ENCODE measurements at places on chromosomes 7 and 10.
A peak's percentile ranks its signal among the peaks of the same experiment; 100 is the strongest.

- DNase-seq, result no peak
These were observed 19.2 kb upstream of the GPR146 start for GRCh38 chr7:1024876-1025742.

DNA sequence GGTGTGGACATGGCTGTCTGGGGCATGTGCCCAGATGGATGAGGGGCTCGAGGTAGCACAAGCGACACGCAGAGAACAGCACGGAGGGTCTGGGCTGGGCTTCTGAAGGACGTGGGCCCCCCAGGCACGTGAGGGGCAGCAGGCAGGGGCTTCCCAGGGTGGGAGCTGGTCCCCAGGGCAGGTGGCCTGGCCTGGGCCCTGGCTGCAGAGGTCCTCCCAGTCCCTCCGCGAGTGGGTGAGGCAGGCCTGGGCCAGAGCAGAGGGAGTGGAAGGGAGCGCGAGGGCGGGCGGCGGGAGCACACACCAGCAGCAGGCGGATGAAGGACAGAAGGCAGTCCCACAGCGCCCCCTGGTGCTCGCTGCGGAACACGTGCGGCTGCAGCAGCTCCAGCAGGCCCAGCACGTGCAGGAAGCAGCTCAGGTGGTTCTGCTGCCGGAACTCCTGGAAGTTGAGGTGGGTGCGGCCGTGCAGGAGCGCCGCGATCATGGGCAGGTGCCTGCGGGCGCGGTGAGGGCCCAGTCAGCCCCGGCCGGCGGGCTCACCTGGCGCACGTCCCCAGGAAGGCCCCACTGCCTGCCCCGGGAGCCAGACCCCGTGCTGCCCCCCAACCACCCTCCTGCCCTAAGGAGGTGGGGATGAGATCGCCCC lies 14.7 kb upstream of the MICALL2 start:
- peak; percentile 74 for DNase-seq

GRCh38 chr7:13702251-13702650 lies 287.2 kb downstream of the ETV1 start:
- peak; percentile 38 for DNase-seq

- peak; percentile 93 for DNase-seq
These were observed 34.2 kb downstream of the CYP17A1 start for GRCh38 chr10:102802920-102803534.

DNA sequence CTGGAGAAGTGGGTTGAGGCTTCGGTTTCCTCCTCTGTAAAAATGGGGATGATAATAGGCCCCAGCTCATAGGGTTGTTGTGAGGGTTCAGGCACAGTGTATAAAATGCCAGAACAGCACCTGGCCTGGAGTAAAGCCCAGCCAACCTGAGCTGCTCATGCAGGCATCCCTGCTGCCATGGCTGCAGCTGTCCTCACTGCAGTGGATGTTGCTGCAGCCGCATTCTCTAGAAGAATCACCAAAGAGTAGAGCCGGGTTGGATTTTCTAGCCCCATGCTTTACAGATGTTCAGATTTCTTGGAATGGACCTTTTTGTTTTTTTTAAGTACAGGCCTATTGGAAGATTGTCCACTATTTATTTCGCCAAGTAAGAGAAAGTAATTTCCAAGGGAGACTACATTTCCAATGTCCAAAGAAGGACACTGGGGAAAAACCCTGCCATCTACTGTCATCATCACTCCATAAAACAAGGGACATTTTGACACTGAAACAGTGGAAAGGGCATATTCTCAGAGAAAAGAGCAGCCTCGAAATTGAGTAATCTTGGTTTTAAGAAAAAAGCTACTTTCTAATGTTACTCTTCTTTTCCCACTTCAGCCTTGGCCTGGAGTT lies 147.5 kb upstream of the TCF7L2 start:
- no peak for DNase-seq

- DNase-seq, result no peak
These were observed 35.6 kb downstream of the POLL start for GRCh38 chr10:101552442-101552841.

DNA sequence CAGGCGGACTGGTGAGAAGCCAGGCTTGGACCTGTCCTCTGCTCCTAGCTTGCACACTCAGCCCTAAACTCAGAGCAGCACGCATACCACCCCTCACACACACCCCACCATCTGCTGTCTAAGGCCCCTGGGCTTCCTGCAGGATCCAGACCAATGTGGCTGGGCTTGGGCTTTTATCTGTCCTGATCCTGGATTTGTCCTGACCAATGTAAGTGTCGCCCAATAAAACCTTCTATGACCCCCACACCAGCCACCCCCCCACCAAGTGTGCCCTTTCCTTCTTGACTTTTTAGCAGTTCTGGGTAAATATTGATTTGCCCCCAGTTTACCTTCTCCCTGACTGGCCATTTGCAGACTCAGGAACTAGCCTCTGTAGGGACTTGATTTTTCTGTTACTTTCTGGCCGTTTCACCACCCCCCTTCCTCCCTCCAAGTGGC lies 1.7 kb upstream of the HOXA13 start:
- DNase-seq, result no peak
